ENCODE measurements at places on chromosomes 12 and 14.

DNA sequence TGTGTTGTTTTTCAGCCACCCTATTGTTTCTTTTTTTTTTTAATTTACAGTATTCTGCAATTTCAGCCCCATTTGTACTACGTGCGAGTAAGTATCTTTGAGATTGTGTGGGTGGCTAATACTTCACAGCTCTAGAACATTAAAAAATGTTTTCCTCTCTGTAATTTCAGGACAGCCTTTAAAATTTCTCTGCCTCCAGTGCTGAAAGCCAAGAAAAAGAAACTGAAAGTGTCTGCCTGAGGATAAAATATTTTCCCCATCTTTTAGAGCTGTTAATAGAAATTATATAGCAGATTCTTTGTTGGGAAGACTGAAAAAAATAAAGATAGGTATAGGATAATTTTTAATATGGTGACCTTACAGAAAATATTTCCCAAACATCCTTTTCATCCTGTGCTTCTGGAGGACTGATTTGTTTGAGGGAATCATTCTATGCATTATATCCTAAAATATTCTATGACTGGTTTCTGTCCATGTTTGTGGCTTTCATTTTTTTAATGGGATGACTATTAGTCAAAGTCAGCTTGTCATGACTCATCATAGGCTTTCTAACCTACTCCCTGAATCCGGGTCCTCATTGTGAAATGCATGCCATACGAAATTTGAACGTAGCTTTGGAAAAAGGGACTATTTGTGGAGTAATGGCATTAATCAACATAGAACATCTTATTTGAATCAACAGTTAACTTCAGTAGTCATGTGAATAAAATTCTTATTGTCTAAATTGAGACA, 10.8 kb upstream of the TCTN2 start:
- DNase-seq: peak; percentile 5

GRCh38 chr12:104792570-104792969, 165.5 kb downstream of the SLC41A2 start:
- no peak for DNase-seq

DNA sequence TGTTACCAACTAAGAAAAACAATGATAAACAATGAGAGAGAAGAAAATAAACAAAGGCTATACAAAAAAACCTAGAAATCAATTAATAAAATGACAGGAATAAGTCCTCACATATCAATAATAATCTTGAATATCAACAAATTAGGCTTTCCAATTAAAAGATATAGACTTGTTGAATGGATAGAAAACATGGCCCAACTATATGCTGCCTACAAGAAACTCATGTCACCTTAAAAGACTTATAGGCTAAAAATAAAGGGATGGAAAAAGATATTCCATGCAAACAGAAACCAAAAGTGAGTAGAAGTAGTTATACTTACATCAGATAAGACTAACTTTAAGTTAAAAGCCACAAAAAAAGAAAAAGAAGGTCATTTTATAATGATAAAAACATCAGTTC, 183.9 kb downstream of the MYRFL start:
- no peak for DNase-seq

GRCh38 chr14:68577802-68578541, 214.9 kb downstream of the ZFP36L1 start:
- peak; percentile 97 for DNase-seq

DNA sequence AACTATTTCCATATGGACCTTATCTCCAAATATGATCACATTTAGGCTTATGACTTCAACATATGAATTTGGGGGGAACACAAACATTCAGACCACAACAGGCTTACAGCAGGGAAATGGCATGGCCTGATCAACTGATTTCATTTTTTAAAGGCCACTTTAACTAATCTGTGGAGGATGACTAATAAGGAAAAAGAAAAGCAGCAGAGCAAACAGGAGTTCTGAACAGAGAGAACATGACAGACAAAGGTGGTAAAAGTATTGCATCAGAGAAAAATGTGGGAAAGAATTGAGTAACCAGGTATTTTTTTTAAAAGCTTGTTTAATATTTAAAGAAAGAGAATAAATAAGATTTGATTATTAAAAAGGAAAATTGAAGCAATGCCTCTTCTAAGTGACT, 366.1 kb upstream of the TMPO start:
- DNase-seq: no peak

DNA sequence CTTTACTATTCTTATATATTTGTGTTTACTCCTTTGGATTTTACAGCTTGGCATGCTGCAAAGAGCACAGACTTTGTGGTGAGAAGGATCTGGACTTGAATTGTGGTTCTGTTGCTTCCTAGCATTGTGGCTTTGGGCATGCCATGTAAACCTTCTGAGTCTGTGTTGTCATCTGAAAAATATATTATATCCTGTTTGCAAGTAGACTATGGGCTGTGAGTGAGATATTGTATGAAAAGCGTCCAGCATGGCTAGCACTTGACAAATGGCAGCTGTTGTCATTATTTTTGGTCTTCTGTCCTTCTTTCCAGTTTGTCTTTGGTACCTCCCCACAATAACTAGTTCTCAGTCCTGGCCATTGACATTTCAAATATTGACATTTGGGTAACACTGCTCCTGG, 61.8 kb upstream of the DACT1 start:
- no peak for DNase-seq

DNA sequence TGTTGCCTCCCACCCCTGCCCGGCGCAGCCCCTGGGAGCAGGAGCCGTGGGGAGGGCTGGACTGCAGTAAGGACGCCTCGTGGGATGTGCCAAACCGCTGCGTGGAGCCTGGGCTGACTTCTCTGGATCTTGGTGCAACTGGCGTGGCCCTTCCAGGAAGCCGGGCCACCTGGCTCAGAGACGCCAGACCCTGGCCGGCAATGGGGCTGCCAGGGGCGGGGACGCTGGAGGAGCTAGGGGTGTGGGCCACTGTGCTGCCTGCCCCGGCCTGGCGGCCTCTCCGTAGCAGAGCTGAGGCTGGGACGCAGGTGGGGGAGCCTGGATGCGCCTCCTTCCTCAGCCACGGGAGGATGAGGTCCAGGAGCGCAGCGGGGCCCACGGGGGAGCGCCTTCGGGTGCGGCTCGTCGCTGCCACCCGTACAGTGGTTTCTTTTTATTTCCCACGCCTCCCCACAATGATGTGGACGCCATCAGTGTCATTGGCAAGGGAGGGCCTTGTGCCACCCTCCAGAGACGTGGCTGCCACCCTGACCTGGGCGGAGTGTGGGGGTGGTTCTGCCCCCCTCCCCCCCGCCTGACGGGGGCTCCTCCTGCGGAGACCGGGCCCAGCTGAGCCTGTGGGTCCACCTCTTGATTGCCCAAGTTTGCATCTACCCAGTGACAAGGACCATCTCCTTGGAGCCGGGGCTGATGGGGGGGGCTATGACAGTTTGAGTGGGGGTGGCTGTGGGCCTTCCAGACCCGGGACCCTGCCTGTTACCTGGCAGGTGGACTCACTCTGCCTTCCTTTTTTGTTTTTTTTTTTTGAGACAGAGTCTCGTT, 11.3 kb downstream of the DDX51 start:
- no peak for DNase-seq

GRCh38 chr12:124739953-124740561, 123.6 kb downstream of the SCARB1 start:
- peak; percentile 59 for DNase-seq

GRCh38 chr12:30251546-30251945, 444.1 kb downstream of the IPO8 start:
- no peak for DNase-seq

DNA sequence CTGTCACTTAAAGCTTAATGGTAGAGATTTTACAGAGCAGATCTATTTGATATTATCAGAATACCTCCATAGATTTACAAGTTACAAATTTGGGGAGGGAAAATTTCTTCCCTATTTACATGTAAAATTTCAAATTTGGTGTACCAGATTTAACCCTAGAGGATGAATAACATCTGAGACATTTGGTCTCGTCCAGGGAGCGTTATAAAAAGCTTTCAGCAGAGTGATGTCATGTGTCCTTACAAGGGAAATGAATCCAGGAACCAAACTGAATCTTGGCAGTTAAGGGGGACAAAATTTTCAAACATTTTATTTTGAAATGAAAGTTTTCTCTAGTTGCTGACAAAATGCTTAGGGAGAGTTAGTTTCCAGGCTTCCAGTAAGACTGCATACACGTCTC, 4.5 kb upstream of the CDK17 start:
- DNase-seq: no peak

- no peak for DNase-seq
Measured at GRCh38 chr14:101405171-101405883, 156.0 kb upstream of the DIO3 start.

- no peak for DNase-seq
Measured at GRCh38 chr12:3747976-3748619, 4.8 kb downstream of the CRACR2A start.

DNA sequence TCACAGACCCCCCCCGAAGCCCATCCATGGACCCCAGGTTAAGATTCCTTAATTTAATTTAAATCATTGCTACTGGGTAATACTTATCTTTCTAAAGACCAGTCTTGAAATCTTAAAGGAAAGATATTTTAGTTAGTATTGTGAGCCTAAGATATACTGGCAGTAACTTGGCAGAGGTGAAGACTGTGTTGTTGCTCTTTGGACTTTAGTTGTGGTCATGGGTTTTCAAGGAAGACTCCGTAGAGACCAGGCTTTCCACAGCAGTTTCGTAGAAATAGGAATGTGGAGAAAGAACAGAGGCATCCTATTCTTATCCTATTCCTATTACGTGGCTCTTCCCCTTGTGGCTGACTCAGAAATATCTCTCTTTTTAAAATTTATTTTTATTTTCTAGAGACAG, 99.0 kb downstream of the SCN8A start:
- DNase-seq: no peak

DNA sequence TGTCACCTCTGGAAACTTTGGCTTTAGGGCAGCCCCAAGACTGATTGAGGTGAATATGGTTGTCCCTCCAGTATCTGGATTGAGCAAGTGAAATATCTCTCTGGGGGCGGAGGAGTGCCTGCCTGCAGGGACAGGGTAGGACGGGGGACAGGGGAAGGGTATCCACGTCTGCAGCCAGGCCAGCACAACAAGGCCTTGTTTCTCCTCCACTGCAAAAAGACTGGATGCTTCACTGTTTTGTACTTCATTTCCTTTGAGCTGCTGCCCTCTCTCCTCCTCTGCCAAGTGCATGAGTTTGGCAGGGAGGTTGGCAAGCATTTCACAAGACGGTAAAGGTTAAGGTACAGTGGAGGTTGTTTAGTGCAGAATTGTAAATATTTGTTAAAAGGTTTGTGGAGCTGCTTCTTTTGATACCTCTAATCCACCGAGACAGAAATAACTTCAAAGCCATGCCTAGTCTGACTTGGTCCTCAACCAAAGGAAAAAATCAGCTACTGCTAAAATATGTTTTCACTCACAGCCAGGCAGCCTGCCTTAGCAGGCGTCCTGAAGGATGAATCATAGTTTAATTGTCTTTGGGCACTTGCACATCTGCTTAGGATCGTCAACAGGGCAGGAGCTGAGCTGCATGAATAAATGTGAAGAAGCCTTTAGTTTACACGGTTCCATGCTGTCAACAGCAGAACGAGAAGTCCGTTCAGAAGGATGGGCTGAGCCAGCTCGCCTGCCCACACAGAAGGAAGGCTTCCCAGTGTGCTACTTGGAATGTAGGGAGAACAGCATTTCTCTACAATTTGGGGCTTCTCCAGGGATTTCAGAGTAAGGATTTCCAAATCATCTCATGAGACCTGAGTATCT, 269.7 kb downstream of the TTC6 start:
- DNase-seq: no peak

- no peak for DNase-seq
Measured at GRCh38 chr12:69435644-69436043, 34.5 kb upstream of the FRS2 start.

GRCh38 chr12:4330203-4330602, 9.2 kb downstream of the TIGAR start:
- no peak for DNase-seq

DNA sequence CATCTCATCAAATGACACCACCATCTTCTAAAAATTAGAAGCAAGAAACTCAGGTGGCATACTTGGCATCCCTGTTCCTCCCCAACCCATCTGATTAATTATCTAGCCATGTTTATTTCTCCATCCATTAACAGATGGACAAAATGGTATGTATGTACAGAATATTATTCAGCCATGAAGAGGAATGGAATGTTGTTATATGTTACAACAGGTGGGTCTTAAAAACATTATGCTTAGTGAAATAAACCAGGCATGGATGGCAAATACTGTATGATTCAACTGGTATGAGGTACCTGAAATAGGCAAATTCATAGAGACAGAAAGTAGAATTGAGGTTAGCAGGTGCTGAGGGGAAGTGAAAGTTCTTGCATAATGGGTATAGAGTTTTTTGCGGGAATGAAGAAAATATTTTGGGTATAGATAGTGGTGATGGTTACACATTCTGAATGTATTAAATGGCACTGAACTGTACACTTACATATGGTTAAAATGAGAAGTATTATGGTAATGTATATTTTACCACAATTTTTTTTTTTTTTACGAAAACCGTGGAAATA, 17.5 kb downstream of the YY1 start:
- DNase-seq: no peak

- no peak for DNase-seq
Measured at GRCh38 chr12:113370923-113371682, 12.7 kb downstream of the PLBD2 start.

- DNase-seq: no peak
Measured at GRCh38 chr12:106747973-106748436, 26.5 kb upstream of the RIC8B start.

DNA sequence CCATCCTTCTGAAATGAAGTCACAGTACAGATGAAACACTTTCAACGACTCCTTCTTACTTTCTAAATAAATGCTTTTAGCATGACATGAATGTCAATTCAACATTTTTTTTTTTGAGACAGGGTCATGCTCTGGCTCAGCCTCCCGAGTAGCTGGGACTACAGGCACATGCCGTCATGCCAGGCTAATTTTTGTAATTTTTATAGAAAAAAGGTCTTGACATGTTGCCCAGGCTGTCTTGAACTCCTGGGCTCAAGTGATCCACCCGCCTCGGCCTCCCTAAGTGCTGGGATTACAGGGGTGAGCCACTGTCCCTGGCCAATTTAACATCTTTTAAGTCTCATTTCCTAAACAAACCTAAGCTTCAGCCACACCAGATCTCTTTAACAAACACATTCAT, 16.4 kb downstream of the GALNT6 start:
- DNase-seq: no peak

Data from CD14-positive monocyte (primary cell).